Mucosa of gallbladder (tissue), 1 donor: ENCODE measurements at places on chromosomes 2 and 18.

- no peak for DNase-seq
Measured at GRCh38 chr18:12463191-12463590, 55.5 kb downstream of the PRELID3A start.

- no peak for DNase-seq
Measured at GRCh38 chr2:62920070-62920469, 130.6 kb upstream of the OTX1 start.

DNA sequence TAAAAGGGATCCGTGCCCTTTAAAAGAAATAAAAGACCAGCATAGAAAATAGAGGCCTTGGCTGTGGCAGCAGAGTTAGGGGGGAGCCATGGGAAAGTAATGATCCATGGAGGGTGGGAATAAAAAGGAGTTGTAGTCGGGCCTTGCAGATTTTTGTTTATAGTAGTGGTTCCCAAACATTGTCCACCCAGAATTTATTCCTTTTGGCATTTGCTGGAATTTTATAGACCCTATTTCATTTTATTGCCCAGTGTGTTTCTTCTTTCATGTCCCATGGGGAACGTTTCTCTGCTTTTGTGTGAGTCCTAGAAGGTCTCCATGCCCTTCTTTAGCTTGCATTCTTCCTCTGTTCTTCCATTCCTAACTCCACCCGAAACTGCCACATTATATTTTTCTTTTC is 222.2 kb downstream of the LTBP1 start:
- no peak for DNase-seq

- DNase-seq, result no peak
Measured at GRCh38 chr2:152200101-152200500, 24.5 kb upstream of the STAM2 start.

GRCh38 chr2:8568543-8569302 is 113.1 kb upstream of the ID2 start:
- no peak for DNase-seq

DNA sequence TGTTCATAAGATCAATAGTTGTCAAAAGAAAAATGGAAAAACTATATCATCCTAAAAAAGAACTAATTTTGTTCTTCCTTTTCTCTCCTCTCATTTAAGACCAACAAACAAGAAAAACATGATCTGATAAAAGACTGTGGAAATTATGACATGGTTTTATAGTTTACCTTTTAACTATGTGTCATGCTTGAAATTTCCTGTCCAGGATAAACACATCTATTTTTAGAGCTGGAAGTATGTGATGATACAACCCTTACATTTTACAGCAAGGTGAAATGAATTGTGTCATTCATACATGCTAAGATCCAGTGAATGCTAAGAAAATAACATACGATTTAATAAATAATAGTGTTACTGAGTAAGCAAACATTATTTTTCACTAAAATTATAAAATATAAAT is 89.9 kb downstream of the GULP1 start:
- no peak for DNase-seq

GRCh38 chr2:75204833-75205232 is 5.5 kb upstream of the TACR1 start:
- no peak for DNase-seq
